ENCODE measurements at places on chromosomes 11 and 22.

DNA sequence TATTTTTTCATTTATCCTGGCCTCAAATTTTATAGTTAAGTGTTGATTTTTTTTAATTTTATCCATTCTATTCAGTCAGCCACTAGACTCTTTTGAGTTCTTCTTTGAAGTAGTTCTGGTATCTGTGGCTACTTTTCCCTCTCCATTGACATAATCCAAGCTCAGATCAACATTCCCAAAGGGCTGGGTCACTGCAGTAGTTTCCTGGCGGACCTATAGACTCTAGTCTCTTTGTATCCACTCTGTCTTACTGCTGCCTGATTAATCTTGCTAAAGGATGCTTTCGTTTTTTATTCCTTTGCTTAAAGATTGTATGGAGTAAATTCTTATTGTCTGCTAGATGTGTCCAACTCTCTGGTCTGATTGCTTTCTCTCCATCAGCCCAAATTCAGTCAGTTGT lies 87.6 kb downstream of the UVRAG start:
- DNase-seq, result no peak

- no peak for DNase-seq
Measured at GRCh38 chr11:23644443-23644842, 784.2 kb upstream of the CCDC179 start.

- DNase-seq, result no peak
Measured at GRCh38 chr22:23200898-23201297, 20.6 kb downstream of the BCR start.

DNA sequence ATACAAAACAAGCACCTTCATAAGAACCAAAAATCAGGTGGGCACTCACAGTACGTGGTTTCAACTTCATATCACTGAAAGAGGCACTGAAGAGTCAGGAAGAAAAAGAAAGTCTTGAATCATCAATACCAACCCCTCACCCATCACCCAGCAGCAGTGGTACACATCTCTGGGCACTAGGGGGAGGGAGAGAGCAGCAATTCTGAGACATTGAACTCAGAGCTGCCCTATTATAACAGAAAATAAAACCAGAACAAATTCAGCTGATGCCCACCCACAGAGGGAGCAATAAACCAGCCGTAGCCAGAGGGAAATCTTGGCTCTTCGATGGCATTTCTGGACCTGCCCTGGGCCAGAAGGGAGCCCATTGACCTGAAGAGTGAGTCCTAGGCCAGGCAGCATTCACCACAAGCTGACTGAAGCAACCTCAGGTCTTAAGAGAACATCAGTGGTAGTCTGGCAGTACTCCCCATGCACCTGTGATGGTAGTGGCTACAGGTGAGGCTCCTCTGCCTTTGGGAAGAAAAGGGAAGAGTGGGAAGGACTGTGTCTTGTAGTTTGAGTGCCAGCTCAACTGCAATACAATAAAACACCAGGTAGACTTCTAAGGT lies 42.2 kb upstream of the FAM181B start:
- peak; percentile 24 for DNase-seq

DNA sequence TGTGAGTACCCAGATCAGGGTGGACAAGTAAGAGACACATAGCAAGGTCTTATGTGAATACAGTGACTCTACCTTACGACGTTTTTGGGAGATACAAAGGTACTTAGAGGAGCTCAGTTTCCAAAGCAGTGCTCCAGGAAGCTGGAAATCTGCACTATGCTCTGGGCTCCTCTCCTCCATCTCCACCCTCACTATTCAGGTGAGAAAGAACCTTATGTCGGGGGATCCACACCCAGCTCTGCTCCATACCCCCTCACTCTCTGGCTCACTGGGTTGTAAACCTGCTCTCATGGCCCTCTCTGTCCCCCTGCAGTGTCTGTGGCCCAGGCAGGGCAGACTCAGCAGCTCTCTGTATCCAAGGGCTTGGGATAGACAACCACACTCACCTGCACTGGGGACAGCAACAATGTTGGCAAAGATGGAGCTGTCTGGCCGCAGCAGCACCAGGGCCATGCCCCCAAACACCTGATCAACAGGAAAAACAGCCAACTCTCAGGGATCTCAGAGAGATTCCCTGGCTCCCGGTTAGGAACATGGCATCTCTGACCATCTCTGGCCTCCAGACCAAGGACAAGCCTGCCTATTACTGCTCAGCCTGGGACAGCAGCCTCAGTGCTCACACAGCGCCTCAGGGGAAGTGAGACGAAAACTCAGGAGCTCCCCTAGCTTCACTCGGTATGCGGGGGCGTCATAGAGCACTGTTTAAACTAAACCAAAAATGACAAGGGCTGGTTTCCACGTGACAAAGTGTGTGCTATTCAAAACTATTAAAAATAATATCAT lies 60.9 kb upstream of the TOP3B start:
- DNase-seq, result no peak

DNA sequence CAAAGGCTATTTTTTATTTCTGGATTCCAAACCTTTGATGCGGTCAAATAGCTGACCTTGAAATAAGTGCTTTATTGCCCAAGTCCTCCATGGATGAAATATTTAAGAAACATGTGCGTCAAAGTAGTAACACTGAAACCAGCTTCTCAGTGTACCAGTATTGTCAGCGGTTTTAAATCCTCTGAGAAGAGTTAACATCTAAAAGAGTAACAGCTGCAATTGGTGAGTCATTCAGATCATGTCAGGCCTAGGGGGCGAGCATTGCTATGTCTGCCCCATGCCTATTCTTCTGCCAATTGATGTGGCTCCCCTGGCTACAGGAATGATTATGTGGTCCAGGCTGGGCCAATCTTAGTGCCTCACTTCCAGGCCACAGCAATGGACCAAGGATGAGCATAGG lies 263.3 kb upstream of the SORL1-AS1 start:
- no peak for DNase-seq

- DNase-seq, result no peak
Measured at GRCh38 chr11:134572741-134573675, 161.0 kb upstream of the B3GAT1 start.
